ENCODE measurements at places on chromosomes 5 and 9.

GRCh38 chr9:134908524-134909309 is 9.0 kb downstream of the FCN1 start:
- no peak for DNase-seq

DNA sequence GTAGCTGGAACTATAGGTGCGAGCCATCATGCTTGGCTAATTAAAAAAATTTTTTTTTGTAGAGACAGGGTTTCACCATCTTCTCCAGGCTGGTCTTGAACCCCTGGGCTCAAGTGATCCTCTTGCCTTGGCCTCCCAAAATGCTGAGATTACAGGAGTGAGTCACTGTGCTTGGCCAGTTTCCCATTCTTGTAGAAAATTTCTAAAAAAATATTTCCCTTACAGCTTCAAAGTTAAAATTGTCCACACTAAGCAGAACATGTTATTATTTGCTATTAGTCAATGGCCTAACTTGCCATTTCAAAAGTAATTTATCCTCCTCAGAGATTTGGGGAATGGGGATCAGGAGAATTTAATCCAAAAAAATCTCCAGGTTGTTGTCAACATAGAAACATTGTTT is 40.1 kb downstream of the SLC38A9 start:
- DNase-seq, result no peak

GRCh38 chr5:157446412-157446935 is 13.5 kb upstream of the NIPAL4 start:
- no peak for DNase-seq

DNA sequence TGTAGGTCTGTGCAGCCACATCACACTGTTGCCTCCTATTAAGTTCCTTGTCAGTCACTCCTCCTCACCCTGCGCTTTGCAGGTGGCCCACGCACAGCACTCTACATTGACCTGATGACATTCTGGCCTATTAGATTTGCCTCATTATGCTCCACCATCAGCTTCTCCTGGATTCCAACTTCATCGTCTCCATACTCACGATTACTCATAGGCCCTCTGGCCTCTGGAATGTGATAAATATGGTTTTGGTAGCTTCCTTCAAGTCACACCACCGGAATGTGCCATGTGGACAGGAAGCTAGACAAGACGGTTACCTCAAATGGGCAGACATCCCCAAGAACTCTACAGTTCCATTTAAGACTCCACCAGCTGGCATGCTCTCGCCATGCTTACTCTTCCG is 158.0 kb upstream of the LHFPL2 start:
- DNase-seq, result no peak

- no peak for DNase-seq
These were observed 160.2 kb downstream of the MACROH2A1 start for GRCh38 chr5:135238622-135239452.

- no peak for DNase-seq
These were observed 12.8 kb downstream of the GOLGA1 start for GRCh38 chr9:124928116-124928515.

DNA sequence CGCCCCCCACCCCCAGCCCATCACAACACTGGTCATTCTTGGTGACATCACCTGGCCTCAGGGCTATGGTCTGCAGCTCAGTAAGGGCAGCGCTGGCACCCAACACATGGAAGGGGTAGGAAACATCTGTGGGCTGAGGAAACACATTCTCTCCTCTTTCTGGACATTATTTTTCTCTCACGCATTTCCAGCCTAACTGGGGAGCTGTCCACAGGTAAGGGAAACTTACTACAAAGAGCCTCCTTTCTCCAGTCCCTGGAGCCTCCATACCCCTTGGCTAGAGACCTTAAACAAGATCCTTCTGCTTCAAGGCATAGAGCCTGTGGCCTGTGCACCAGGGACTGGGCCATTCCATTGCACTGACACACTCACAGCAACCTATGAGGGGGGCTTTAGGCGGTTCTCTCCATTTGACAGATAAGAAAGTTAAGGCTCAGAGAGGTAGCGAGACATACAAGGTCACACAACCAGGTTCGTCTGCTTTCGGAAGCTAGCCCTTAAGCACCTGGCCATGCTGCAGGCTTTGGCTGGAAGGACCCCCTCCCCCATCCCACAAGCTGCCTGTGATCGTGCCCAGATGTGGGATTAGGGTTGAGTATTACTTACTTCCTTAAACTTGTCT is 40.7 kb downstream of the CXXC5 start:
- DNase-seq, result no peak

- no peak for DNase-seq
These were observed 137.7 kb upstream of the NMUR2 start for GRCh38 chr5:152542741-152543140.

DNA sequence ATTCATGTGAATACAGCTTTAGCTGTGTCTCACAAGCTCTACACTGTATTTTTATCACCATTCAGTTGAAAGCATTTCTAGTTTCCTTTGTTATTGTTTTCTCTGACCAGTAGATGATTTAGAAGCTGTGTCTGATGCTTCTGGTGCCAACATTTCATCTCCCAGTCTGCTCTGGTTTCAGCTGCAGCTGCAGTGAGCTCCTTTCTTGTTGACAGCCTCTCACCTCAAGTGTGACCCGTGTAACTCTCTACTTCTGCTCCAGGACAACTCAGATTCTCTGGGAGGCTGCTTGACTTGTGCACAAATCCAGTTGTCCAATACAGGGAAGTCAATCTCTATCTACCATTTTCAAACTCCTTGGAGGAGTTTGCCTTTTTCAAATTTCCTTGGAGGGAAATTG is 504.8 kb downstream of the DIRAS2 start:
- no peak for DNase-seq

- no peak for DNase-seq
These were observed 75.9 kb downstream of the ACER2 start for GRCh38 chr9:19484699-19485098.

GRCh38 chr9:129761901-129762369 is 9.1 kb upstream of the PTGES start:
- DNase-seq, result no peak

DNA sequence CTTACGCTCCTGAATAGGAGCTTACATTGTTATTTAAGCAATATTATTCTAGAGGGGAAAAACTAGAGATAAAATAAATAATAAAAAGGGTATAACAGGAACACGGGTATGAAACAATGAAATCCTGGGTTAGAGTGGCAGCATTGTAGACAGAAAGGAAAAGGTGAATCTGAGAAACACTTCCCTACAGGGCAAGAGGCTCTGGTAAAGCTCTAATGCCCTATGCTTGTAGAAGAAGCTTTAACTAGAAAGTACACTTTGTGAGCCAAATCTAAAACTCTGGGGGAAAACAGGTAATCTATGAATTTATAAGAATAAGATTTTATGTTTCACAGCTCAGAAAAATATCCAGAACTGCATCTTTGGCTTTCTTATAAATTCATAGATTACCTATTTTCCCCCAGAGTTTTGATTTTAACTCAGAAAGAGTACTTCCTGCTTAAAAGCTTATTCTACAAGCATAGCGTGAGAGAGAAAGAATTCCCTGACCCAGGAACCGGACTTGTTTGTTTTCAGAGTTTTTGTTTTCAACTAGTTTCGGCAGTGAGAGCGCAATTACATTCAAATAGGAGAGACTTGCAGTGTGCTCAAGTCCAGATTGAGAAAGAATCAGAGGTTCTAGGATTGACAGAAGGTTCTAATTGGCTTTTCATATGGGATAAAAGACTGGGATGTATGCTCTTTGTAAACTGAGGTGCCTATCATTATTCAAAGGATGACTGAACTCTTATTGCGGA is 651.0 kb upstream of the RORB start:
- DNase-seq, result no peak

DNA sequence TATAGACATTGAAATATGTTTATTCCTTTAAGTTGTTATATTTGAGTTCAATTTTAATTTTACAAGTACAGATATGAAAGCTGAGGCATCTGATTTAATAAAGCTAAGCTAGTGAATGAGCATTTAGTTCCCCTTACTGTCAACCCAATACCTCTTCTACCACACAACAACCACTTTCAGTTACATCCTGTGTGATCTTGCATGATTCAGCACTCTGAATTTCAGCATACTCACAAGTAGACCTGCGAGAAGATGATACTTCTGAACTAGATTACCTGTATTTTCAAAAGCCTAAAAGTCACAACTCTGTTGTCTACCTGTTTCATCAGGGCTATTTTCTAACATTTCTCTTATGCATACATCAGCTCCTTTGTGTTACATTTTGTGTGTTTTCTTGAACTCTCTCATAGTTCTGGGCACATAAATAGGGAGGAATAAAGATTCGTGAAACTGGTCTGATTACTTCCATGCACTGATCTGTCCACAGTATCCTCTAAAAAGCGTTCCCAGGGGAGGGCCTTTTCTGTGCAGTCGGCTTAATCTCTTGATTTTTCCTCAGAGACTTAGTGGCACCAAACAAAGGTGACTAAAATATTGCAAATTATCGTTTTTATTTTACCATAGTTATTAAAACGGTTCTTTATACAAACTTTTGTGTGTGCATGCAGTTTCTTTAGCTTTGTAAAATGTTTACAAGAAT is 2025.5 kb upstream of the NUDT12 start:
- no peak for DNase-seq

GRCh38 chr5:3891113-3891512 is 295.5 kb downstream of the IRX1 start:
- no peak for DNase-seq

DNA sequence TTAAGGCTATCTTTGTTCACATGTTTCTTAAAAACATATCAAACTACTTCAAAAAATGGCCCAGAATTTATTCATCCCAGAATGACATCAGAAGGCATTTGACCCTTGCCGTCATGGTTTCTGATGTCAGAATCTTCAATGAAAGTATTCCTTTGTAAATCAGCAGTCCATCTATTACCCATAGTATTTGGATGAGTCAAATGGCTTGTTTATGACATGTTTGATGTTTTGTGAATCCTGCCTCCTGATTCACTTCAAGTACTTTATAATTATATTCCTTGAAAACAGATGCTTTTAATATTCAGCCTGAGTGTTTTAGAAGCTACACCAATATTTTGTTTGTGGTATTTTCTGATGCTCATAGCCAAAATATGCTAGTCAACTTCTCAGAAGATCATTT is 200.8 kb upstream of the MEF2C start:
- no peak for DNase-seq

DNA sequence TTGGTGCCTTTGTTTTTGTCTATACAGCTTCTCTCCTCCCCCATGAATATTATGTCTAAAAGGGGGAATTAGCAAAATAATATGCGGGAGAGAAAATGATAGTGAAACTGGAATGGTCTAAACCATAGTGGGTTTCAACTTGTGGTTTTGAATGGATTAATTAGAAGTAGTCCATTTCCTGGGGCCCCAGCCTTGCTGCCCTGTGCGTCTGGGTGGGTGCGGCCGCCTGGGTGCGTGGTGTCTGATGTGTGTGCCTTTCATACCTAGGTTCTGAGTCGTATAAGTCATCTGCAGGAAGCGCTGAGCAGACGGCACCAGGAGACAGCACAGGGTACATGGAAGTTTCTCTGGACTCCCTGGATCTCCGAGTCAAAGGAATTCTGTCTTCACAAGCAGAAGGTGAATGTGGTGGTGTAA is 120.0 kb upstream of the CACNA1B start:
- no peak for DNase-seq

DNA sequence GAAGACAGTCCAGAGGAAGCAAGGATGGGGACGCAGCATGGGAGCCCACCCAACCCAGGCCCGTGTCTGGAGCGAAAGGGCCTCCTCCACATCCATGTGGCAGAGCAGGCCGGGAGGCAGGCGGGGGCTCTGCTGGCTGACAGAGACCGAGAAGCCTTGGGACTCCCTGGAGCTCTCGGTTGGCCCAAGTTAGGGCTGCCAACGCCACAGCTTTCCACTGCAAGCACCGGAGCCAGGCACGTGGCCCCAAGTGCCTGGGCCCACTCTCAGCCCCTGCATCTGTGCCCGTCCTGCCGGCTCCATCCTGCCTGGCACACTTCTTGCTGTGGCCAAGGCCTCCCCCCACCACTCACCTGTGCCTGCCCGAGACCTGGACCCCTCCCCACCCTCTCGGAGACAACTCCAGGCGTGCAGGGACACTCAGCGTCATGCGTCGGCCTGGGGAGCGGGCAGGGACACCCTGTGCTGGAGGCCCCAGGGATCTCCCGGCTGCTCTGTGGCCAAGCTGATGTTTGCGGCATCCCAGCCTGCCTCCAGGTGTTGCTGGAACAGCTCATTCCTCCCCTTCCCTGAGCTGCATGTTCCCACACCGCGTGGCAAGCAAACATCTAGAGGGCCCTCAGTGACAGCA is 31.5 kb downstream of the SLC6A3 start:
- no peak for DNase-seq

- no peak for DNase-seq
These were observed 840.4 kb upstream of the WWC1 start for GRCh38 chr5:167451076-167451475.

DNA sequence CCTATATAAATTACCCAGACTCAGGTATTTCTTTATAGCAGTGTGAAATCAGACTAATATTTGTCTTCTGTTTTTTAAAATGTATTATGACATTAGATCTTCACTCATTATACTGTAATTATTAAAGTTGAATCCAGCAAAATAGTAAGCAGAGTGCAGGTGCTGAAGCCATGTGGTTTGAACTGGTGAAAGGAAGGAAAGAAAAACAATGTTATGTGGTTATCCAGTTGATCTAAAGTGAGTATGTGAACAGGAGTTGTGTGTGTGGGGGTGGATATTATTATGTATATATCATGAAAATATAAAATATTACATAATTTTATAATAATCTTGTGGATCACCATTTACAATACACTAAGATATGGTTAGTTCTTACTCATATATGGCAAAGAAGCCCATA is 593.7 kb downstream of the SEMA5A start:
- DNase-seq, result no peak

GRCh38 chr5:147339313-147339712 is 104.5 kb downstream of the STK32A start:
- DNase-seq, result no peak

GRCh38 chr5:13325765-13326164 is 618.7 kb downstream of the DNAH5 start:
- DNase-seq, result no peak

- DNase-seq, result no peak
These were observed 107.3 kb upstream of the PTGER4 start for GRCh38 chr5:40572391-40572790.

- no peak for DNase-seq
These were observed 8.6 kb upstream of the LHFPL2 start for GRCh38 chr5:78657201-78657600.

- no peak for DNase-seq
These were observed 33.3 kb upstream of the FAM170A start for GRCh38 chr5:119596046-119596445.

DNA sequence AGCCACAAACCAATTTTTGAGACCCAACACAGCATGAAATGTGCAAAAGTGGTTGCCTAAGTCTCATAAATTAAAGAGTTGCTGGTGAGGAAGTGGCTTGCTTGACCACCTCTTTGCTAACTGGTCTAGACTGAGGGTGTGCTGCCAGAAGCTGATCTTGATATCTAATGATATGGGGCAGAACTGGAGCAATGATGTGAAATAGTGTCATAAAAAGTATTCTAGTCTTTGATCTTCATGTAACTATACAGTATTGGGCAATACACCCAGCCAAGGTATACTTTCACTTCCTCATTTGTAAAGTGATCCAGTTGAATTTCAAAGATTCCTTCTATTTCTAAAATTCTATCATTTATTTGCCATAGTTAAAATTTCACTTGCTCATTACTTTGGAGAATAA is 5.9 kb upstream of the YTHDC2 start:
- no peak for DNase-seq

GRCh38 chr5:17089690-17090089 is 127.7 kb upstream of the BASP1 start:
- DNase-seq, result no peak

Data from C1 segment of cervical spinal cord (tissue), 14 donors.